ENCODE measurements at places on chromosomes 2 and 18.

DNA sequence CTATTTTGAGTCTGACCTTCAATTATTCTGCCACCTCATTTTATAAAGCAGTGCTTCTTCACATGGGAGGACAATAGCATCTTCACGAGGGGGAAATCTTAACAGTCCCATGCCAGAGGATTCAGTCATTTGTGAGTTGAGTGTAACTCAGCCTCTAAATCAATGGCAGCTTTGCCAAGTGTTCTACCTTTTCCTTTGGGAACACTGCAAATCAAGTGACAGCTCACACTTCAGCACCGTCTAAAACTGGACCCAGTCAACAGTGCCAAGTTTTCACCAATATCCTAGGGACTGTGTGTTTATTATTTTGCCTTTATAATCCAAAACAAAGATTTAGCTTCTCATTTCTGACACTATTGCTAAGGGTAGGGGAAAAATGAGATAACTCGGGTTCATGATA is 133.6 kb downstream of the FIGN start:
- no peak for DNase-seq

GRCh38 chr18:22427822-22428549 is 10.3 kb upstream of the CTAGE1 start:
- no peak for DNase-seq

DNA sequence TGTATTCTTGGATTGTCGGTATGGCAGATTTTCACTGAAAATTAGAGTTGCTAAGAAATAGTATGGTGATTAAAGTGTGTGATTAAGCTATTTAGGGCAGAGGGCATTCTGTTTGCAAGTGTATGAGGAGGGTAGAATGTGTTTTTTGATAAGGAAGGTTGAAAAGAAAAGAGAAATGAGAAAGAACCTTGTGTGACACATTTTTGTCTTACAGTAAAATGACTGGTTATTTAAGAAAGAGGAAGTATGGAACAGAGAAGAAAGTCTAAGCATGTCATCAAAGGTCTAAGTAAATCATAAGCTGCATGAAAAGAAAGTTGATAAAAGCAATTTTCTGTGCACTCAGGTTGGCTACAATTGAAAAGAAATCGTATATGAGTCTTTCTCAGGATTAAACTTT is 5.2 kb upstream of the RSAD2 start:
- no peak for DNase-seq

DNA sequence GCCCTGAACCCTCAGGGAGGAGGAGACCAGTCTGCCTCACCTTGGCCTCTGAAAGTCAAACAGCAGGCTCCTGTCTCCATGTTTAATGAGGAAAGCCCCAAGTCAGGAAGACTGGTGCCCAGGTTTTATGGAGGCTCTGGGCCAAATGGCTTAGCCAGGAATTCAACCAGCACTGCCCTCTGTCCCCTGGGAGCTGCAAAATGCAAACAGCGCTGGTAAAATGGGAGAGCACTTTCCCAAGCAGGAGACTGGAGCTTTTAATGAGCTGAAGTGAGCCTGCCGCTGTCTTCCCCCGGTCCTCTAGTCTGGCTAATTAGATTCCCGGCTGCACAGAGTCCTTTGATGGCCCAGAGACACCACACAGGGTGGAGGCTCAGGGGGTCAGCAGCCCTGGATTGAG is 276.0 kb upstream of the TRIB2 start:
- DNase-seq: no peak

- peak; percentile 76 for DNase-seq
Measured at GRCh38 chr2:201116115-201116958, at the start of gene CFLAR. TSS of gene CFLAR (plus strand) at chr2:201116164. CDS start at chr2:201129866, 13,702 bp downstream.

DNA sequence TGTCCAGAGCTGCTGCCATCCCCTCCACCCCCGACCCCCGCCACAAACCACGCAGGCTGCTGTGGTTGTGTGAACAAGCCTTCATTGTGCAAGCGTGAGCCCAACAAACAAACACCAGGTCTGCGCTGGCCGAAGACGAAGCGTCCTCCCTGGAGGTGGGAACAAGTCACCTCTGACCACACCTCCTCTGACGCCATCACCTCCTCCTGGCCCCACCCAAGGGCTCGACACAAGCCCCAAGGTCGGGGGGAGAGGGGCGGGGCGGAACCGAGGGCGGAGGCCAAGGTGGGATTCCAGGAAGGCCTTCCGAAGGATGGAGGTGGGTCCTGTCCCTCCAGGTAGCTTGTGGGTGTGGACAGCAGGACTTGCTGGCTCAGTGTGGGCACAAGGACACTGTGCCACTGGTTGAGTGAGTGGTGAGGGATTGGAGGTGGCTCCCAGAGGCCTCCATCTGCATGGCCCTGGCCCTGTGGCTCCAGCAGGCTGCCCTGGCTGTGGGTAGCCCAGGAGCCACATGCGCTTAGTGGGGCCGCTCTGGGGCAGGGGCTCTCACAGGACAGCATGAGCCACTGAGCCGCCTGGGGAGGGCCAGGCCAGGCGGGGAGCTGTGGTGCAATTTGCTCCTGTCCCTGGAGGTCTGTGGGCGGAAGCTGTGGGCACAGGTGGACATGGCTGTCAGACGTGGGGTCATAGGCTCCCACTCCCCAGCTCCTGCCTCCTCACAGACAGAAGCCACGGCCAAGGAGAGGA is 7.4 kb upstream of the GPR17 start:
- DNase-seq: no peak

- no peak for DNase-seq
Measured at GRCh38 chr2:196290569-196290968, 119.2 kb upstream of the STK17B start.

GRCh38 chr2:14535156-14535555 is 97.4 kb upstream of the LRATD1 start:
- DNase-seq: no peak

- DNase-seq: no peak
Measured at GRCh38 chr2:70797506-70797905, 7.1 kb upstream of the FIGLA start.

DNA sequence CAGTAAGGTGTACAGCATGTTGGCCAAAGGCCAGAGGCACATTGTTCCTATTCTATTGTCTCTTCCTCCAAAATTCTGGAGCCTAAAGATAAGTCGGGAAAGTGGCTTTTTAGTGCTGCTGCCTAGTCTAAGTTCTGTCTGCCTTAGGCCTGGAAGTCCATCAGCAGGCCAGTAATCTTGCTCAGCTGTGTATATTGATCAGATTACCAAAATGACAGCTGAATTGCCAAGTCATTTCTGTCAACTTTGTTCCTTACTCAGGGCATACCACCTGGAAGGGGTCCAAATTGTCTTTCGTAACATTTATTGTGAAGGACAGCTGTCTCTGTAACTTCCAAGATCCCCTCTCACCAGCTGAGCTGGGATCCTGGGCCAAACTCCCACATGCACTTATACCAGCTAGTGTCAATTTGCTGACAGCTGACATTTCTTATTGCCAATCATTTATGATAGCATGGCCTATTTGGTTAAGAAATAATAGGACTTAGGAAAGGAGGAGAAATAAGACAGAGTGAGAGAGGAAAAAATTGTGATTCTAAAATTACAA is 116.8 kb upstream of the FSHR start:
- no peak for DNase-seq

- DNase-seq: no peak
Measured at GRCh38 chr2:100404411-100404810, 13.1 kb downstream of the CHST10 start.

All from stimulated activated CD4-positive, alpha-beta T cell treated with anti-CD3 and anti-CD28 coated beads, Interleukin-4, amount 100 ng/mL, for 48 hours (primary cell).